Activated CD8-positive, alpha-beta T cell treated with anti-CD3 and anti-CD28 coated beads, Interleukin-2, amount 10 ng/mL, durations not matched to agents 7 days and 5 days (primary cell): ENCODE measurements at places on chromosomes 7 and 10. TPM values are rescaled to one million over a fixed set of nuclear protein-coding genes. Genes with fewer than 3 reads are reported as not detected.

GRCh38 chr7:1224086-1224716, 8.5 kb upstream of the UNCX start:
- DNase-seq: no peak

- DNase-seq: no peak
These were observed 354.9 kb downstream of the PLXNA4 start for GRCh38 chr7:132221356-132221755.

- DNase-seq: peak; percentile 49
These were observed 8.0 kb downstream of the PSD start for GRCh38 chr10:102410429-102411073.

DNA sequence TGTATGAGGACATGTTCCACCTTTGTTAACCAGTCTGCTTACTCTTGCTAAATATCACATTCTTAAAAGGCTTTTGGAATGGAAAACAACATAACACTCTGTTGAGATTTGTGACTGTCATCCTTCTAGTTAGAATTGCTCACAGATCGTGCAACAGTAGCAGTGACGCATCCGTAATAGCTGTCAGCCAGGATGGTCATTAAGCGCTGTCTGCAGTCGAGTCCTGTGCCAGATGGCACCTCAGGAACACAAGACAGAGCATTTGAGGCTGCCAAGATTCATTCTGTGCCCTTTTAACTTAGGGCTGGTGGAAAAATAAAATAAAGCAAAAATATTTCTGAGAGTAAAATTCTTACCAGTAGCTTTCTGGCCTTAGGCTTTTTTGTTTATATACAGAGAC, 348.6 kb downstream of the ANKRD7 start:
- no peak for DNase-seq

DNA sequence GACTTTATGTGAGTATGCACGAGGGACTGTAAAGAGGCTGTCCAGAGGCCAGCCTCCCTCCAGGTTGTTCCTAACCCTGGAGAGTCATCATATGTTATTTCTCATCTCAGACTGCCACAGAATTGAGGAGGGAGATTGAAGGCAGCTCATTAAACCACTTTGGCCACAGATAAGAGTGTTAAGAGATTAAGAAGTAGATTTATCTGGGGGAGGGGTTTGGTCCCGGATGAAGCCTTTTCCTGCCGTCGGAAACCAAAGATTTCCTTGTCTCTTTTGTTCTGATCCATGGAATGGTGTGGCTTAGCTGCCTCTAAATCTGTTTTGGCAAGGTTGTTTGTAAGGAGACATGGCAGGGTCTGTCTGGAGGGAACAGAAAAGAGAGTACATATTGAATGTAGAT, 338.8 kb downstream of the AUTS2 start:
- DNase-seq: no peak

DNA sequence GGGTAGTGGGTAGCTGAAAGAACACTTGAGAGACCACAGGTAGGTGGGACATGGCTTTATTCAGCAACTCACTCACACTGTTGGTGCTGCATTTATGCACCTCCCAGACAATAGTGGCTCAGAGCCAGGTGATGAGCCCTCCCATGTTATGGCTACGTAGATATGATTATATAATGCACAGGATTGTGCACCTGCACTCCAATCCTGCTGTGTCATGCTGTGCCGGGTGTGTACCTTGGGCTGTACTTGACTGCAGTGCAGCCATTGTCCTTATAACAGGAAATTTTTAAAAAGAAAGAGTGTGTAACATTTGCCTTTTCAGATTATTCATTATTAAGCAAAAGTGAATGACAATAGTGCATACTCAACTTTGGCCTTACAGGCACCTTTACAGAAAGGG, 366.1 kb upstream of the BMPER start:
- DNase-seq: no peak

- no peak for DNase-seq
These were observed 228.5 kb downstream of the TCERG1L start for GRCh38 chr10:131082991-131083481.

- no peak for DNase-seq
These were observed 61.3 kb upstream of the CAV2 start for GRCh38 chr7:116438267-116438666.

DNA sequence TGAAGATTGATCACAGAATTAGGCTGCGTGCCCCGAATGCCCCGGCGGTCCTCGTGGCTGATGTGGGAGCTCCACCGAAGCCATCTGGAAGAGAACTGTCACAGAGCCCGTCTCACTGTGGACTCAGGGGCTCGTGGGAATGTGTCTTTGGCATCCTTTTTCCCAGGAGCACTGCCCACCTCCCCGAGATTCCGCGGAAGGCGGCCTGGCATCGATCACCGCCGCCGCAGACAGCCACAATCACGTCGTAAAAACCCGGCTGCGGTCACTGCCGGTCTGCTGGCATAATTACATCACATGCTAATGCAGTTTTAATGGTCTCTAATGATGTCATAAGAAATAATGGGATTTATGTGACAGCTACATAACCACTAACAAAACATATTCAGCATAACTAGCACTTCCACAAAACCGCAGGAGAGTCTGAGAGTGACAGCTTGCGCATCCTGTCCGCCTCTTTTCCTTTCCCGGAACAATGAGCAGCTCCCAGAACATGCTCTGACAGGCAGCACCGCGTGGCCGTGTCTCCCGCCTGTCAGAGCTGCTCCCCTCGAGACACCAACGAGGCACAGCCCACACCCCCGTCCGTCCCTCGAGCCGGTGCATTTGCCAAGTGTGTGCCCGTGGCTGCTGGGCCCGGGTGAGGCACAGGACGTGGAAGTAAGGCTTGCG, 490.0 kb downstream of the PTPRN2 start:
- no peak for DNase-seq

GRCh38 chr7:15821484-15822427, 135.3 kb upstream of the MEOX2 start:
- no peak for DNase-seq

- DNase-seq: no peak
These were observed 182.2 kb downstream of the PHF14 start for GRCh38 chr7:11155883-11156282.

DNA sequence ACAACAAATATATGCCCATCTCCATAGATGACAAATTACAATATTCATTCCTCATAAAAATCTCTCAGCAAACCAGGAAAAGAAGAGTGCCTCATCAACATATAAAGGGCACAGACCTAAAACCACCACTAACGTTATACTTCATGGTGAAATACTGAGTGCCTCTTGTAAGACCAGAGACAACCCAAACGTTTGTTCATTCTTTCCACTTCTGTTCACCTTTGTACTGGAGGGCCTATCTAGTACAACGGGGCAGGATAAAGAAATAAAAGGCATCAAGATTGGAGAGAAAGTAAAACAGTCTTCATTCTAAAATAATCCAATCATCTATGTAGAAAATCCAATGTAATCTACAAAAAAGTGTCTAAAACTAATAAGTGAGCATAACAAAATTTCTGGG, 79.1 kb downstream of the LARP4B start:
- no peak for DNase-seq

The TMEM236 gene
- 0.13 TPM for total RNA-seq

The LRIT1 gene
- not detected for total RNA-seq

The HMX3 gene
- total RNA-seq: not detected

The NEUROD6 gene
- total RNA-seq: not detected
